CD4-positive, alpha-beta T cell treated with Interleukin-4 for 4 hours (primary cell): ENCODE measurements at places on chromosomes 1 and 21.

DNA sequence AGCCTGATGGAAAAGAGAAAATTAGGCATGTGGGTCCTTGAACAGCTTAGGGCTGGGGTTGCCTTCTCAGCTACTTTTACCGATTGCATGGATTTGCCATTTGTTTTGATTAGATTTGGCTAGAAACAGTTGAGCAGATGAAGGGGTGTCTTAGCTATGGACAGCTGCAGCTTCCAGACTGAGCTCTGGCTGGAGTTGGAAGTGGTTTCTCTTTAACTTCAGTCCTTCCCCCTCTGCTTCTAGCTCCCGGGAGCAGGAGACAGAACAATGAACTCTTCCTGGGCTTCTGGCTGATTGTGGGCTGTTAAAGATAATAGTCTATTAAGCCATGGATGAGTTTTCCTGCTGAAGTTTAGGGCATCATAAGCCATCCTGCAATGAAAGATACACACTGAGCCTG lies 50.7 kb downstream of the UBE2T start:
- DNase-seq: no peak

DNA sequence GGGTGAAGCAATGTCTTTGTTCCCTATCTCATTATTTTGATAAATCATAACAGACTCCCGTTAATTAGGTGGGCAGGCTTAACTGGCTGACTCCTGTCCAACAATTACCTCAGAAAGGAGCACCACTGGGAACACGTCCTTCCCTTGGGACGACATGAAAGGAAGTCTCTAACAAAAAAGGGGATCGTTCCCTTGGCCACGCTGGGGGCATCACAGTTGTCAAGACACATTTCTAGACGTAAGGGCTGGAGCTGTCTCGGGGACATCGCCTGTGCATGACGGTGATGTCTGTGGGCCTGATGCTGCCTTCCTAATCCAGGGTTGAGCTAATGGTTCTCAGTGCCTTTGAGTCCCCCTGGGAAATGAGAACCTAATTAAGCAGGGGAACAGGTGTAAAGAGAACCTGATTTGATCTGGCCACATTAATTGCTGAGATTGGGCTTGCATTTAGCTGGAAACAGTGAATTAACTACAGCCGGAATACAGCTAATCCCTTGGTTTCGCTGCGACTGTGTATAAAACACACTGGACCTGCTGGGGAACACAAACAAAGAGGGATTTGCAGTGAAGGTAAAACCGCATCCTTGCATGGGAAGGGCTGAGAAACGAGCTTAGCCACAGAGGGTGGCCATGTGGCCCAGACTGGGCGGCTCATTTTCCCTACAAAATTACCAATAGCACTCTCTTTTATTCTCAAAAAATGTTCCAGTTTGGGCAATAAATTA lies 111.8 kb downstream of the MRPS6 start:
- DNase-seq: no peak

DNA sequence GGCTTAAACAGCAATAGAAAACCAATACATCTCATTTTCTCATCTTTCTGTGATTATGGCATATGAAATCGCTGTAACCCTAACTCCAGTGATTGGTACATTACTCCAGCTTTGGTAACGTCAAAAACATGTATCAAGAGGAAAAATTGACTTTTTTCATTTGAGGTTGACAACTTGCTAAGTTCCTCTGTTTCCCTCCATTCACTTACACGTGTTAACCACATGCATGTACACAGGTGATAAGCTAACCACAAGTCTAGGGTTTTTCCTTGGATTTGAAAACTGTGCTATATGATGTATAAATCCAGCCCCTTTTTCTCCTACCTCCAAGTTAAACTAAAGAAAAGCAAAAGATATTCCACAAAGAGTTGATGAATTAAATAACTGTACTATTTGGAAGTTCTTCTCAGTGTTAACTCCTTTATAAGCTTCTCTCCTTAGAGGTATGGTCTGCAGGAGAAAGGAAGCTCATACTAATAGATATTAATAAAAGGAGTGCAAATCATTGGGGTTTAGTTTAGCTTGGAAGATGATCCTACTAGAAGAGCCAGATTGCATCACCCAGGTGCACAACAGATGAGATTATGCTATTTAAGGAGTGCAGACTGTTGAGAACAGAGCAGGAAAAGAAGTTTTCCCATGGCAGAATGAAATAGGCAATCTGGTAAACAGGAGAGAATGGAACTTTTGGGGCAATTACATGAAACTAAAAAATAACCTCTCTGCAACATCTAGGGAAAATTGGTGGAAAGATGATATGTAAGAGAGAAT lies 277.9 kb downstream of the GRIK1 start:
- DNase-seq: no peak

DNA sequence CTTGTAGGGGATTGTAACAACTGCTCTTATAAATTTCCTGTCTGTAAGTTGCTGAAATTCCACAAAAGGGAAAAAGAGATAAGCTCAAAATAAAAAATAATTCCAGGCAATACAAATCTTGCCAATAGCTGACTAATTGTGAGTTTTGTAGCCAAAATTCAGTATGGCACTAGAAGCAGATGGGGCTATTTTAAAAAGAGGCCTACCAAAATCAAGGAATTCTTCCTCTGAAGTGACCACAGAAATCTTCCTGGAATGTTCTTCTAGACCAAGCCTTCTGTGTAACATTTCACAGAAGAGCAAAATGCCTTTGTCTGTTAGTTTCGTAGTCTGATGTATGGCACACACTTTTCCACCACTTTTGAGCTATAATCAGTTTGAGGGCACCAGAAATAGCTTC lies 127.6 kb downstream of the CYYR1 start:
- DNase-seq: no peak

- DNase-seq: no peak
Observed at GRCh38 chr1:230622151-230622550, 20.1 kb upstream of the COG2 start.

DNA sequence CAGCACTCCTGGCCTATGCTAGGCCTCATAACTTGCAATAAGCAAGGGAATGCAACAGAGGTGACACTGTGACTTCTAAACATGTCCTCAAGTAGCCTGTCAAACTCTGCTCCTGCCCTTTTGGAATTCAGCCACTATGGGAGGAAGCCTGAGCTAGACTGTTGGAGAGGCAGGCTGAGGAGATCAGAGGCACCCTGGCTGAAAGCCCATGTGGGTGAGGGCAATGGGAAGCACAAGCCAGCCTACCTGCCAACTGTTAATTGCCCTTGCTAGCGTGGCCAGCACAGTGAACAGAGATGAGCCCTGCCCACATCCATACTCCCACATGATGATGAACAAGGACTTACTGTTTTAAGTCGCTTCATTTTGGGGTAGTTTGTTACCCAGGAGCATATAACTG lies 17.7 kb downstream of the GNB1 start:
- DNase-seq: no peak
